ENCODE measurements at places on chromosomes 16 and 17.

- DNase-seq = no peak
Measured at GRCh38 chr16:57167538-57167937, 18.3 kb downstream of the PSME3IP1 start.

- no peak for DNase-seq
Measured at GRCh38 chr16:59688006-59688405, 953.9 kb upstream of the GOT2 start.

DNA sequence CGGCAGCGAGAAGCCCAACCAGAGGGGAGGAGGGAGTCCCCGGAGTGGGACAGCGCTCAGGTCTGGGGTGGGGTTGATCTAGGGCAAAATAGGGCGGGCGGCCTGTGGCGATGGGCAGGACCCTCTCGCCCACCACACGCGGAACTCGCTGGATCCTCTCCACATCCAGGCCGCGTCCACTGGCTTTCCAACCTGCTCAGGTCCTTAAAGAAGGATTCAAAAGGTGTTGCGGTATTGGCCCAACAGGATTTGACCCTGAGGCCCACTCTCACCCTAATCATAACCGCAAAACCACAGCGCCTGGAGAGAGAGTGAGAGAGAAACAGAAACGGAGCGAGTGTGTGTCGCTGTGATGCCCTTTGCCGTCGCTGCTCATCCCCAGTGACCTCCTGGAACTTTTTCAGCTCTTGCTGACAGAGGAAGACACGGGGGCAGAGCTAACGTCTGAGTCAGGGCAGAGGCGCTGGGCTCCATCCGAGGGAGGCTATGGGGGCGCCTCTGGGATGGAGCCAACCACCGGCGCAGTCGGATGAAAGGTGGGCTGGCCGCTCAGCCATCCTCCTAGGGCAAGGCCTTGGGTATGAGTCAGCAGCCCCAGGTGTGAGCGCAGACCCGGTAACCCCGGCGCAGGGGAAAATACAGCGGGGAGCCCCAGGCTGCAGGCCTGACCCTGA lies 16.7 kb upstream of the OR1F1 start:
- DNase-seq = peak; percentile 70

GRCh38 chr17:27669850-27670249 lies 38.9 kb downstream of the LGALS9 start:
- no peak for DNase-seq

- DNase-seq = no peak
Measured at GRCh38 chr17:65181237-65182061, 44.3 kb downstream of the RGS9 start.

DNA sequence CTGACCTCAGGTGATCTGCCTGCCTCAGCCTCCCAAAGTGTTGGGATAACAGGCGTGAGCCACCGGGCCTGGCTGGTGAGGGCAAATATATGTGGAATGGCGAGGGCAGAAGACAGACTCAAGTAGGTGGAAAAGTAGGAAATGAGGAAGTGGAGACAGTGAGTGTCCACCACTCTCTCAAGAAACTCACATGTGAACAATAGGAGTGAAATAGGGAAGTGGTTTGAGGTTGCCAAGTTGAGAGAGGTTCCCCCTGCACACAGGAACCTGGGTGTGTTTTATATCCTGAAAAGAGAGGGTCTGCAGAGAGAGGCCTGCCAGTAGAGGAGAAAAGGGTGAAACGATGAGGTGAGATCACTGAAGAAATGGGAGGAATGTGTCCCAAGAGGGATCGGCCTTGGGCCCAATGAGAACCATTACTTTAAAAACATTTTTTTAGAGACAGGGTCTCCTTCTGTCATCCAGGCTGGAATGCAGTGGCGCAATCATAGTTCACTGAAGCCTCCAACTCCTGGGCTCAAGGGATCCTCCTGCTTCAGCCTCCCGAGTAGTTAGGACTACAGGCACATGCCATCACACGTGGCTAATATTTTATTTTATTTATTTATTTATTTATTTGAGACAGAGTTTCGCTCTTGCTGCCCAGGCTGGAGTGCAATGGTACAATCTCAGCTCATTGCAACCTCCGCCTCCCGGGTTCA lies 17.1 kb upstream of the CORO1A start:
- DNase-seq = no peak

GRCh38 chr16:55233464-55233863 lies 90.5 kb upstream of the IRX6 start:
- DNase-seq = no peak

DNA sequence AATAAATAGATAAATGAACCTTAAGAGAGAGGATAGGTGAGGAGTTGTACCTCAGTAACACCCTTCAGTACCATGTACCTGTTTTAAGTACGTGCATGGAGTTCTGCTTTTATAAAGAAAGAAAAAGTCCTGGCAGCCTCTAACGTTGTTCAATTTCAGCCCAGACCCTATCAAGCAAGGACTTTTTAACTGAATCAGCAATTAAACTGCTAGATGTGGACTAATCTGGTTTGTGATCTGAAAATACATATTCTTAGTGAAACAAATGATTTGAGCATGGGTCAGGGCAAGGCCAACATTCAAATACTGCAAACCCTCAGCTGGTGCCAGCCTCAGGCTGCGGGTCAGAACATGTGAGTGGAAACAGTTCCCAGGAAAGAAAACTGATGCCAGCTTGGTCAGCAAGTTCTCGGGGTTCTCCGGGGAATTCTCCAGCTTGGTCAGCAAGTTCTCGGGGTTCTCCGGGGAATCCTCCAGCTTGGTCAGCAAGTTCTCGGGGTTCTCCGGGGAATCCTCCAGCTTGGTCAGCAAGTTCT lies 84.5 kb downstream of the MRM3 start:
- DNase-seq = no peak

- peak; percentile 6 for DNase-seq
Measured at GRCh38 chr17:59028328-59028727, 78.4 kb downstream of the TRIM37 start.

GRCh38 chr16:47144559-47144877 lies 773 bp upstream of the NETO2 start:
- DNase-seq = peak; percentile 77

DNA sequence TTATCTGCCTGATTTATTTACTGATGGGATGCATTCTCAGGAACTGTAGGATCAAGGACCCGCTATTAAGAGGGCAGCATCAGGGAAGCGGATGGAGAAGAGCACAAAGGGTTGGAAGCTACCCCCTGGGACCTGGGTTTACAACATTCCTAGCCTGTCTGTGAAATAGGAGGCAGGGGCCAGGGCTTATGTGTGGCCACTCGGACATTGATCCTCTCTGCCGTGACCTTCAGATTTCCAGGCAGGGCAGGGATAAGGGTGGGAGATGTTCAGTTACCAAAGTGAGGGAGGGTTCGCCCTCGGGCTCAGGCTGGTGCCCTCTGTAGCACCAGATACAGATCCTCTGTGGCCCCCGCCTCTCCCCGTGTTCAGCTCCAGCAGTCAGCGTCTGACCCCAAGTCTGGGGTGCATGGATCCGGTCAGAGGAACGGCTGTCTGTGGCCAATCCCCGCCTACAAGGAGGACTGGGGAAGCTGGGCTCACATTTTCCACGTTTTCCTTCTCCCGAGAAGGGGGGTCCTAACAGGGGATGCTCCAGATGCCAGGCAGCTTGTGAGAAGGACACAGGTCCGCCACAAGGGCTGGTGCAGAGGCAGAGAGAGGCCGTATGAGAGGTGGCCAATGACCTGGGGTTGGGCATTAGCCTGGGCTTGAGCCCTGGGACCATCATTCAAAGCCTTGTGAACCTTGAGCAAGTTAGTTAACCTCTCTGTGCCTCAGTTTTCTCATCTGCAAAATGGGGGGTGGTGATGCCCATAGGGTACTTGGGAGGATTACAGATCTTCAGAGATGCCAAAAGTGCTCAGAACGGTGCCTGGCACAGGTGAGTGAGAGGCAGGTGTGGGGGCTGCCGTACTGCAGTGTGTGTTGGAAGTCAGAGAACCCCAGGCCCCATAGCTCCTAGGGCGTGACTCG lies 48.3 kb downstream of the ATP2C2 start:
- DNase-seq = no peak

GRCh38 chr17:18084256-18084655 lies 3.5 kb upstream of the DRG2 start:
- no peak for DNase-seq

GRCh38 chr17:78862073-78863023 lies 21.7 kb upstream of the USP36 start:
- DNase-seq = peak; percentile 84

- no peak for DNase-seq
Measured at GRCh38 chr16:62752854-62753253, 716.6 kb upstream of the CDH8 start.

GRCh38 chr17:74972973-74973328 lies 392 bp upstream of the HID1 start:
- no peak for DNase-seq

DNA sequence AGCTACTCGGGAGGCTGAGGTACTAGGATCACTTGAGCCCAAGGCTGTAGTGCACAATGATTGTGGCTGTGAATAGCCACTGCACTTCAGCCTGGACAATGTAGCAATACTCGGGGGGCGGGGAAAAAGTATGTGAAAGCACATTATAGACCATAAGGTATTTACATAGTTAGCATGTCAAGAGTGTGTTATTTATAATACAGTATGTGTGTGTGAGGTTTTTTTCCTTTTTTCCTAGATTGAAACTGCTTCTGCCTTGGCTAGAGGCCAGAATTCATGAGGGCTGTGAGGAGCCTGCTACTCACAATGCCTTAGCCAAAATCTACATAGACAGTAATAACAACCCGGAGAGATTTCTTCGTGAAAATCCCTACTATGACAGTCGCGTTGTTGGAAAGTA lies 30.5 kb downstream of the PTRH2 start:
- DNase-seq = no peak

DNA sequence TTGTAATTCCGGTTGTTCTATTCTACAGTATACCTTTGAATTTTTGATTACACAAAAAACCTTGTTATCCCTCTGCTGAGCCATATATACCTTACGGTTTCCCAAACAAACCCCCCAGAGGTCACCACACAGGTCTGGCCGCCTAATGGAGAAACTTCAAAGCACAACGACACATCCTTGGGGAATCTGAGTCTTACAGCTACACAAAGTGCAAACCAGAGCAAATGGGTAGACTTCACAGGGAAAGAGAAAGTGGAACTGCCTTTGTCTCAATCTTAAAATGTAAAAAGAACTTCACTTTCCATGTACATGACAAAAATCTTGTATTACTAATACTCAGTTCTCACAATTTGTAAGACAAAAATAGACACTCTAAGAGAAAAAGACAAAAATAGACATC lies 2.7 kb downstream of the FBXO31 start:
- no peak for DNase-seq

DNA sequence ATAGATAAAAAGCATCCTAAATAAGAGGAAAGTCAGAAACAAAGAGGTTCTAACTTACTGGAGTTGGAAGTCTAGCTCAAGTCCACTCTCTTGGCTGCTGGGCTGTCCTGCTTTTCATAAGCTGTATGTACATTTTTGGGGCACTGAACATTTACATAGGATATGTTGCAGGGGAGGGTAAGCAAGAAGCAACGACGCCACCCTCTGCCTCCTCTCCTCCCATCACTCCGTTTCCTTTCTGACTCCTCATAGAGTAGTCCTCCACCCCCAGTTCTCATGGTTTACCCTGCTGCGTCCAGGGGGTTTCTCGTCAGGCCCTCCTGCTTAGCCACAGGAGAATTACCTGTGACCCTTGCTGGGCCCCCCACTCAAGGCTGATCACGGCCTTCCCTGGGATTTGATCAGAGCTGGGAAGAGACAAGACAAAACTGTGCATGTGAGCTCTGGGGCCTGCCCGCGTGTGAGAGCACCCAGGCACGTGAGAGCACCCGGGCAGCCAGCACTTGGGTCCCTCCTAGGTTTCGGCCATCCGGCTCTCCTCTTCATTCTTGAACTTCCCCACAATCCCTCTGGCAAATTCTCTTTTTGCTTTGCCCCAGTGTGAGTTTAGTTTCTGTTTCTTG lies 37.1 kb downstream of the TMEM11 start:
- DNase-seq = no peak

DNA sequence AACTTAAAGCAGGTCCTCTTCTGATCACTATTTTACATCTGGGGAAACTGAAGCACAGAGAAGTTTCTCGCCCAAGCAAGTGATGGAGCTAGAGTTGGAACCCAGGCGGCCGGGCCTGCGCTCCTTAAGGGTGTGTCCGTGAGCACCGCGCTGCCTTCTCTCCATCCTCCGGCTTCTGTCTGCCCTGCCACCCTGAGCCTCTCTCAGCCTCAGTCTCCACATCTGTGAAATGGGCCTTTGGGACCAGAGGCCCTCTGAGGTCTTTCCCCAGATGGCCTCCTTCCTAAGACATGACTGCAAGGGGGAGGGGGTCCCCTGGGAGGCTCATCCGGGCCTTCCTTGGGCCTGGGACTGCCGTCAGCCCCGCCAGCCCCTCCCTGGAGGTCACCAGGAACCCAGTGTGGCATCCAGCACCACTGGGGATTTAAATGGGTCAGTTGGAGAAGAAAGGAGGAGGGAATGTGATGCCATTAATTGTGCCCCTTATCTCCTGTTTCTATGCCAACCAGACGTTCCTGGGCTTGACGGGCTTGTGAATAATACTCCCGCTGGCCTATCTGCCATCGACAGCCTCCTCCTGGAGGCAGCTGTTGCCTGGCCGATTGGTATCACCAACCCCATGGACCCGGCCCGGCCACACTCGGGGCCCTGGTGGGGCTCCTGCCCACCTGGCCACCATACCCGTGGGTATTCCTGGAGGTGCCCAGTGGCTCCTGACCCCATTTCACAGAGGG lies 5.1 kb downstream of the ZFPM1 start:
- no peak for DNase-seq

DNA sequence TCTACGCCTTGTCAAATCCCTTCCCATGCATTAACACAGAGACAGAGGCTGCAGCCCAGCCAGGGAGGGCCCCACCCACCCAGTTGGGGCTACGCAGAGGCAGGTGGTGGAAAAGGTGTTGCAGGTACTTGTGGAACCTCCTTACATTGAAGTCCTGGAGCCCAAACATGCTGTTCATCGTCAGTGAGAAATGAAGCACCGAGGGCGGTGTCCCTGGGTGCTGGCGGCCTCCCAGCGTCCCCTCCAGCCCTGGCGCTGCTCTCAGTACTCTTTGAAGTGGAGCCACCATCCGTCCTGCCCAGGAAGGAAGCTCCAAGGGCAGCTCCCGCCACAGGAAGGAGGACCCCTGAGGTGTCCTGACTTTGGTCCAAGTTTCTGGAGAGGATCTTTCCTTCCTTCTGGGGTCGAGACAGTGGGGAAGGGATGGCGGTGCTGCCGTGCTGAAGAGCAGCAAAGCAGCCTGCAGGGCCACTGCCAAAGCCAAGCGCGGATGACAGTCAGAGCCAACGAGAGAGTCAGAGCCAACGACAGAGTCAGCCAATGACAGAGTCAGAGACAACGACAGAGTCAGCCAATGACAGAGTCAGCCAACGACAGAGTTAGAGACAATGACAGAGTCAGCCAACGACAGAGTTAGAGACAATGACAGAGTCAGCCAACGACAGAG lies 23.4 kb downstream of the LMF1 start:
- DNase-seq = no peak

DNA sequence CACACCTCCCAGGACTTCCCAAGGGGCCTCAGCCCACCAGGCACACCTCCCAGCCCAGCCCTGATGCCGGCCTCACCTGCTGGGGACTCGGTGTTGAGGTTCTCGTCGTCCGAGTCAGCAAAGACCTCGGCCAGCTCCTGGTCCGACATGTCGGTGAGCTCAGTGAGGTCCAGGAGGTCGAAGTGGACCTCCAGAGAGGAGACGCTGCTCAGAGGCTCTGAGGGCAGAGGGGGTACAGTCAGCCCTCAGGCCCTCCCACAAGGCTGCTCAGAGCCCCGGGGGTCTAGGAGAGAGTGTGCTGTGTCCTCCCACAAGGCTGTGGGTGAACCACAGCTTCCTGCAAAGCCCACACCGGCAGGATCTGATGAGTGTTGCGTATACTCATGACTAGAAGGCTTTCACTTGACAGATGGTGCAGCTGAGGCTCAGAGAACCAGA lies 10.5 kb downstream of the DBNDD1 start:
- DNase-seq = no peak
